ENCODE measurements at places on chromosomes 12 and 14.

DNA sequence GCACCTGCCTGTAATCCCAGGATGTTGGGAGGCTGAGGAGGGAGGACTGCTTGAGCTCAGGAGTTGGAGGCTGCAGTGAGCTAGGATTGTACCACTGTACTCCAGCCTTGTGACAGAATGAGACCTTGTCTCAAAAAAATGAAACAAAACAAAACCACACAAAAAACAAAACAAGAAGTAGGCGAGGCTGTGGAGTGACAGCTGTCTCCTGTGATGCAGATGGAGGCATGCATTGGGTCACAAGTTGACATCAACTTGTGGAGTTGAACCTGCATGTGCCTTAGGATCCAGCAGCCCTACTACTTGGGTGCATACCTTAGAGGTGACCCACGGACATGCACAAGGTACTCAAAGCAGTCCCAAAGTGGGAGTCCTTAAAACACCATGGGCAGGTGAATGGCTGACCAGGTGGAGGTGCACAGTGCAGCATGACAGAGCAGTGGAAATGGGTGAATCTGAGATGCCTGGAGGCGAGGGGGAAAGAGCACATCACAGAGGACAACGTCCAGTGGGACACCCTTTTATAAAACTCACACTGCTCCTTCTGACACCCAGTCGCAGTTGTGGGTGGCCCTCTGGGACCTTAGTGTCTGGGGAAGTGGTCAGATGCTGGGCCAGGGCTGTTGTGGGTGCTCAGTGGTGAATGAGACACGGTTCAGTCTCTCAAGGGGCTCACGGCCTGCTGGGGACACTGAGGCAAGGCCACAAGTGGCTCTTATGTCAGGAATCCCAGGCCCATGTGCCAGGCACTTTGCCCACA lies 12.7 kb downstream of the PLBD2 start:
- DNase-seq: no peak

GRCh38 chr12:70271025-70271424 lies 27.8 kb downstream of the CNOT2 start:
- DNase-seq: peak; percentile 42

DNA sequence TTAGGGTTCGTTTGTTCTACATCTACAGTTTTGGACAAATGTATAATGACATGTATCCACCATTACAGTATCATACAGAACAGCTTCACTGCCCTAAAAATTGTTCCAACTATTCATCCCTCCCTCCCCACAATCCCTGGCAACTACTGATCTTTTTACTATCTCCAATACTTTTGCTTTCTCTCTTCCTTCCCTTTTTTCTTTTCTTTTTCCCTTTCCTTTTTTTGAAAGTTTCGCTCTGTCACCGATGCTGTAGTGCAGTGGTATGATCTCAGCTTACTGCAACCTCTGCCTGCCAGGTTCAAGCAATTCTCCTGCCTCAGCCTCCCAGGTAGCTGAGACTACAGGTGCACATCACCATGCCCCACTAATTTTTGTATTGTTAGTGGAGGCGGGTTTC lies 2.6 kb upstream of the ACOT4 start:
- no peak for DNase-seq

DNA sequence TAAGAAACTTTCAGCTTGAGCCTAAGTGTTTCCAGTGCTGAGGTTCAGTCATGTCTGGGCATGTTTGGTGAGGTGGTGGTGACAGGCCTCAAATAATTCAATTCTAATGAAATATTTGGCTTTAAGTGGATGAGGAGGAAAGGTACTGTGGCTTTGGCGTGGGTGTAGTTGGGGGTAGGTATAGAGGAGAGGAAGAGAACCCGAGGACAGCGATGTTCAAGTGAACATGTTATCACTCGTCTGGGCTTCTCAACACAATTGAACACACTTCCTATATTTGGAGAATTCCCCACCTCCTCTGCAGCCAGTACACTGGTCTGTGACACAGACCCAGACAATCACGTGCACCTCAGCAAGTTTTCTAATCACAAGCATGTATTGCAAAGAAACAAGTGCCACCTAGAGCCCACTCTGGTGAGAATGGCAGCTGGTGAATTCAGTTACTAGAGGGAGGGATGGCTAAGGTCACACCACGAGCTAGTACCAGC lies 53.0 kb downstream of the IFNG-AS1 start:
- DNase-seq: no peak

GRCh38 chr12:5191803-5192538 lies 148.3 kb downstream of the KCNA5 start:
- DNase-seq: no peak

GRCh38 chr12:114733919-114734318 lies 49.9 kb upstream of the TBX3 start:
- no peak for DNase-seq

GRCh38 chr14:89393222-89393745 lies 23.7 kb downstream of the FOXN3 start:
- no peak for DNase-seq

GRCh38 chr12:63068857-63069442 lies 82.1 kb downstream of the AVPR1A start:
- peak; percentile 39 for DNase-seq

DNA sequence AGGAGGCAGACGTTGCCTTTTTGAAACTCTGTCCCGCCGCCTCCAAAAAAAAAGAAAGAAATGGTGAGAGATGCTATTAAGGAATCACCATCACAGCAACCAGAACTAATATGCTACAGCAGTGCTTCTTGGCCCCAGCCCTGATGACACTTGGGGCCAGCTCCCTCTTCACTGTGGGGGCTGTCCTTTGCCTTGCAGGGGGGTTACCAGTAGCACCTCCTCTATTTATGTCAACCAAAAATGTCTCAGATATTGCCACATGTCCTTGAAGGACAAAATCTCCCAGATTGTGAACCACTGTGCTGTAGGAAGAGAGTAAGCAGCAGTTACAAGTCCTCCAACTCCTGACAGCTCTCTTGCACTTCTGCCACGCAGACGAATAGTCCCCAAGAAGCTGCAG lies 76.4 kb downstream of the LRRC74A start:
- DNase-seq: no peak

GRCh38 chr12:49582201-49582600 lies 14.3 kb upstream of the MCRS1 start:
- no peak for DNase-seq

GRCh38 chr12:29343022-29343799 lies 37.8 kb downstream of the ERGIC2 start:
- DNase-seq: no peak

DNA sequence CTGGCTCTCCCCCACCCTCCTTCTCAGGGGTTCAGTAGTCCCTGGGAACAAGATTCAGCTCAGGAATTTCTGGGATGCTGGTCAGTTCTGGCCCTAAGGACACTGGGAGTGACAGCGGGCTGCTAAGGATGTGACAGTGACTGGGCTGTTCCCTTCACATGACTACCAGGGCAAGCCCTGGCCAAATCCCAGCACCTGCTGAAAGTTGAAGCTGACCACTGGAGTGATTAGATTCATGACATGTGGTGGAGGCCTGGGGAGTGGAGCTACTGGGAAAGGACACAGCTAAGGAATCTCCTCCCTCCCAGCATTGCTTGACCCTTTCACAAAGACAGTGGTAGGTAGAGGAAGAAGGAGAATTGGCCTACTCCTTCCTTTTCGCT lies 204.9 kb downstream of the DAD1 start:
- DNase-seq: no peak

- DNase-seq: no peak
Measured at GRCh38 chr14:97179573-97179972, 382.4 kb downstream of the VRK1 start.

- no peak for DNase-seq
Measured at GRCh38 chr12:100127766-100128511, 14.7 kb downstream of the BLTP3B start.

- no peak for DNase-seq
Measured at GRCh38 chr14:105937253-105938054, 411.1 kb downstream of the TMEM121 start.

GRCh38 chr12:25716842-25717241 lies 163.8 kb upstream of the LMNTD1 start:
- DNase-seq: no peak

GRCh38 chr12:70590549-70591226 lies 46.5 kb downstream of the PTPRB start:
- DNase-seq: no peak

- DNase-seq: no peak
Measured at GRCh38 chr14:75879031-75879430, 102.8 kb downstream of the TGFB3 start.

DNA sequence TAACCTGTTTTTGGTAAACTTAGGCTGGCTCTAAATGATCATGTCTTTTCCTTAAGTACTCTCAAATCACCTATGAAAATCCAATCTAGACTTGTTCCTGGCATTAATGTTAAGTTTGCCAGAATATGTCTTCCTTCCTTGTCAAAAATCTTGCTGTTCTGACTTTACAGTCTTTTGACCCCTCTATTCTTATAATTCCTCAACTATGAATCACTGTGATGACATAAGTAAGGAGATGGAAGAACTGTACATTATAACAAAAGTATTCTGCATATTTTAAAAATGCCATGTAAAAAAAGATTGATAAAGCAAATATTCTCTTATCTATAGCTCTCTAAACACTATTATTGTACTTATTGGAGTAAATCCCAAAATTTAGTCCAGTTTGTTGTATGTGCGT lies 51.4 kb upstream of the BAZ1A start:
- DNase-seq: no peak

DNA sequence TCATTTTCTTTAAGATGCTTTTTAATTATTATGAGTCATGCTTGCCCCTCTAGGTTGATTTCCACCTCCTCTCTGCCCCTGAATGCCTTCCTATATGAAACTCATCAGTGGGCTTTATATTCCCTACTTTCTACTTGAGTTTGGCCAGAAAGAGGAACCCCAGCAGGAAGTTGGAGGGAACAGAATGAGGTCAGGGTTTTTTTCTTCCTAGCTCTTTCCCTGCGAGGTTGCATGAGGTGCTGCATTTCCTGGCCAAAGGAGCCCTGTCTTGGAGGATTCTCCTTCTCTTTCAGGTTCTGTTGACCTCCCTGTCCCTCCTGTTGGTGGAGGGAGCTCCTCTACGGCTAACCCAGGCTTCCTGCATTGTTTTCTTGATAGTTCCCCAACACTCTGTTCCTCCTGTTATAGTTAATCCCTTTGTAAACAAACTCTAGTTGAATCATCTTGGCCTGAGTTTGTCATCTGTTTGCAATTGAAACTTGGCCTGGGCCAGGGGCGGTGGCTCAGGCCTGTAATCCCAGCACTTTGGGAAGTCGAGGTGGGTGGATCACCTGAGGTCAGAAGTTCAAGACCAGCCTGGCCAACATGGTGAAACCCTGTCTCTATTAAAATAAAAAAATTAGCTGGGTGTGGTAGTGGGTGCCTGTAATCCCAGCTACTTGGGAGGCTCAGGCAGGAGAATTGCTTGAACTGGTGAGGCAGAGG lies 15.3 kb upstream of the SPIC start:
- DNase-seq: peak; percentile 56

- no peak for DNase-seq
Measured at GRCh38 chr14:92935446-92935845, 12.5 kb downstream of the CHGA start.

GRCh38 chr12:27875677-27876076 lies 95.6 kb upstream of the MANSC4 start:
- DNase-seq: no peak

DNA sequence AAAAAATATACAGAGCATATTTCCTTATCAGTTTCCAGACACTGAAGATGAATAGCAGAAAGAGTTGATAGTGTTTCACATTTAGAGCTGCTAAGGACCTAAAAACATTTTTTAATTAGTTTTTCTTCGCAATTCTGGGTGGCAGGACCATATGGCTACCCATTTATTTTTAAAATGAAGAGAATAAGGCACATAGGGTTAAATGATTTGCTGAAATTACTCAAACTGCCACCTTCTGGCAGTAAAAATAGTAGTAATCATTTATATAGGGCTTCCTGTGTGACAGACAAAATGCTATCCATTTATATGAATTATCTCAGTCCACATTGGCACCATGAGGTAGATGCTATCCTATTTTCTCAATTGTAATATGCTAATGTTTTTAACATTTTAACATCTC lies 108.6 kb upstream of the CCDC196 start:
- no peak for DNase-seq

DNA sequence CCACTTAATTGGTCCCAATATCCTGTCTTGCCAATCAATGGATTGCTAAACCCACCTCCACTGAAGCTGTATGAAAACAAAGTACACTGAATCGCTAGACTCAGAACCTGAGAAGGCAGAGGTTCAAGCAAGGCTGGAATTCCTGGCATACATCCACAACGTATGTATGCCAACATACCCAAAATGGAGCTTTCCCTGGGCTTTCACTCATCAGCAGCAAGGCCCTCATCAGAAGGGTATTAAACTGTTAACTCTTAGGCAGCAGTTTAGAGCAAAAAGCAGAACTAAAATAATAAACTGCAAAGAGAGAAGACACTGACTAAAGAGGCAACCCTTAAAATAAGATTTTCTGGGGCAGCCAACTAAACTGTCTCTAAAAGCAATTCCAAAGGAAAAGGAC lies 13.6 kb downstream of the MED13L start:
- no peak for DNase-seq

- peak; percentile 82 for DNase-seq
Measured at GRCh38 chr12:124744659-124745464, 118.8 kb downstream of the SCARB1 start.

DNA sequence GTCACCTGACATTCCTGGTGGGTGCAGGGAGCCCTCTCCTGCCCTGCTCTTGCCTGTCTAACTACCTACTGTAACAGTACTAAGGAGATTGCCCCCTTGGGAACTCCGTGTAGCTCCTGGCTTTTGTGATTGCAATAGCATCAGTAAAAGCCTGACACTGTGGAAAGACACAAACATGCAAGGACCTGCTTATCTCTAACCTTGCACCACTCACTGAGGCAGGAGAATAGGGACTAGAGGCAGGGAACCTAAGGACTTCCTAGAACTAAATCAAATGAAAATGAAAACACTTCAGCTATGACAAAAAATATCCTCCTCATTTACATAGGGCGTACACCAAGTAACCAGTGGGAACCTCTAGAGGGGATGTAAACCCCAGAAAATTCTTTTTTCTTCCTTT lies 28.5 kb downstream of the TUBA1A start:
- DNase-seq: no peak

DNA sequence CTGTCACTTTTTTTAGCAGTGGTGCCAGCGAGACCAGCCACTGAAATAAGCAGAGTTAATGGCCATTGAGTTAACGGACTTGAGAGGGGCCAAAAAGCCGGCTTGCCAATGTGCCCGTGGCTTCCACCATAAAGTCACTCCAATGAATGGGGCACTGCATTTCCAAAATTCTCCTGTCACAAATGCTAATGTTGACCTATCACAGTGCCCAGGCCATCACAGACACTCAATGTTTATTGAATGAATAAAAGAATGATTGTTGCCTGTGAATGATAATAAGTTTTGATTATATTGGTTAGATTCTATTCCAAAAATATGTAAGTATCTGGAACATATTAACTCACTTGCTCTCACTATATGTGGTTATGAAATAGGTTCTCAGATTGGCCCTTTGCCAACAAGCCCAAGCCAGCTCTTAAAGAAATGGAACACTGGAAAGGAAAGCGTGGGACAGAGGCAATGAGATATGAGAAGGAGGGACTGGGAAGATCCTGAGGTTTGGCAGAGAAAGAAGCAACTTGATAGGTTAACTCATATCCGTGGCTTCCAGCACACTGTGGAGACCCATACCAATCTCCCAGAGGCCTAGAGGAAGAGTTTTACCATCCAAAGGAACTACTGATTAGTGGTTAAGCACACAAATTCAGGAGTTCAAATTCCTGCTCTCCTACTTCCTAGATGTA lies 108.7 kb downstream of the BTG1 start:
- DNase-seq: no peak

- DNase-seq: no peak
Measured at GRCh38 chr12:32379667-32380066, 19.7 kb upstream of the FGD4 start.

GRCh38 chr14:35506461-35506860 lies 27.5 kb upstream of the INSM2 start:
- DNase-seq: no peak

GRCh38 chr14:35202195-35202594 lies 79.8 kb downstream of the PRORP start:
- no peak for DNase-seq

Data from Caco-2 (cell line).